Epithelial cell of prostate (primary cell): ENCODE measurements at places on chromosomes 2 and 18.

- DNase-seq, result peak; percentile 31
These were observed 104.7 kb downstream of the VSNL1 start for GRCh38 chr2:17644997-17645720.

GRCh38 chr2:24873619-24874018 is 46.4 kb downstream of the ADCY3 start:
- DNase-seq, result no peak

- no peak for DNase-seq
These were observed 33.8 kb downstream of the KCNS3 start for GRCh38 chr2:17912266-17912691.

DNA sequence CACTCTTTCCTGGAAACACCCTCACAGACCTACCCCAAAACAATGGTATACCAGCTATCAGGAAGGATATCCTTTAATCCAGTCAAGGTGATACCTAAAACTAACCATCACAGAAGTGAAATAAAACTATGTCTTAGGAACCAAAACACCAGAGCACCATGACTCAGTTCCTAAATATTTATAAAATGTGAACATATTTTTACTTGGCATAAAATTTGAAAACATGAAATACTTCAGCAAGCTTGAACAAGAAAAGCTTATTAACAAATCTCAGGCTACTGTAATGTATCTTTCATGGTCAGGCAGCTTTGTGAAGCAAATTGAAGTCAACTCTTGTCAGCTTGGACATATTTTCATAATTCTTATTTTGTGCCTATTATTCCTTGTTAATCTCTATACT is 440.8 kb upstream of the CDH20 start:
- DNase-seq, result no peak

- no peak for DNase-seq
These were observed 42.7 kb downstream of the UBE2F start for GRCh38 chr2:238009563-238009962.

DNA sequence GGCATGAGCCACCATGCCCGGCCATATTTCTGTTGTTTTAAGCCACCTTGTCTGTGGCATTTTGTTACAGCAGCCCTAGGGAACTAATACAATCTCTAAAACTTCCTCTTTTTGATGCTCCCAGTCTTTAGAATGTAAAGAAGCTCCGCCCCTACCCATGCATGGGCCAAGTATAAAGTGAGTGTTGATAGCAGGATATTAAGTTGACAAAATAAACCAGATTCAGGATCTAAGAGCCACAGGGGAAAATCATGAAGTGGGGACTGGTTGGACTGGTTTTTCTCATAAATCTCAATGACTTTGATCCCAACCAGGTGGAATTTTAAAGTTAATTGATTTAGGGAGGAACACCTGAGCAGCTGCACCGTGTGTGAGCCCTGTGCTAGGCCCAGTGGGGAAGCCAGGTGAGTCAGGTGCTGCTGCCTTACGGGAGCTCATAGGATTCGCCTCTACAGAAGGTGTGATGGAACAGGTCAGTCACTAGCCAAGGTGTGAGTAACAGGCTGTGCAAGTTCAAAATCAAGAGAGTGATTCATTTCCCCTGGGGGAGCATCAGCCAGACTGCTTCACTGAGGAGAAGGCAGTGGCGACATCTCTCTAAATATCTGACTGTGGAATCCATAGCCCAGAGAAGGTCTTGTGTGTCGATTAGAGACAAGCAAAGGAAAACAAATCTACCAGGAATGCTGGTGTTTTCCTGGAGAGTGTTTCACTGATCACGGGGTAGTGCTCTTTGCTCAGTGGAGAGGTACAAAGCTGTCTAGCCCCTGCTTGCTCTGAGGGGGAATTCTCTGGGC is 63.0 kb upstream of the MSH2 start:
- peak; percentile 94 for DNase-seq

GRCh38 chr2:226712941-226713340 is 86.7 kb downstream of the IRS1 start:
- DNase-seq, result no peak

DNA sequence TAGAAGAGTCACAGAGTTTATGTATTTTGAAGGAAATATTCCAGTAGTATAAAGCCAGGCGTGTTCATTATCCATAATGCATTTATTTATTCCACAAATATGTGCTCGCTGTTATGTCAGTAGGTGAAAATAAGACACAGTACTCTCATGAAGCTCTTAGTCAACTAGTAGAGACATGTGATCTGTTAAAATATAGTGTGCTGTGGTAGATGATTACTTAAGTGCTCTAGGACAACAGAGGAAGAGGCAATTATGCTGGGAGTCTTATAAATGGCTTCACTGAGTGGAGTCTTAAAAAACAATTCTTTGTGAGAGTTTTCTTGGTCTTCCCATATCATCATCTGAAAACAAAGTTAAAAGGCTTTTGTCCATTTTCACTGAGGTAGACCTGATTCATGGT is 457.3 kb downstream of the XIRP2 start:
- no peak for DNase-seq

- no peak for DNase-seq
These were observed 16.8 kb upstream of the NEUROD1 start for GRCh38 chr2:181697126-181697525.

- DNase-seq, result no peak
These were observed 25.5 kb downstream of the DPYSL5 start for GRCh38 chr2:26873286-26873983.

GRCh38 chr18:76515576-76515975 is 20.5 kb upstream of the ZNF516 start:
- no peak for DNase-seq

- DNase-seq, result no peak
These were observed 26.8 kb downstream of the GLI2 start for GRCh38 chr2:120762341-120763061.

DNA sequence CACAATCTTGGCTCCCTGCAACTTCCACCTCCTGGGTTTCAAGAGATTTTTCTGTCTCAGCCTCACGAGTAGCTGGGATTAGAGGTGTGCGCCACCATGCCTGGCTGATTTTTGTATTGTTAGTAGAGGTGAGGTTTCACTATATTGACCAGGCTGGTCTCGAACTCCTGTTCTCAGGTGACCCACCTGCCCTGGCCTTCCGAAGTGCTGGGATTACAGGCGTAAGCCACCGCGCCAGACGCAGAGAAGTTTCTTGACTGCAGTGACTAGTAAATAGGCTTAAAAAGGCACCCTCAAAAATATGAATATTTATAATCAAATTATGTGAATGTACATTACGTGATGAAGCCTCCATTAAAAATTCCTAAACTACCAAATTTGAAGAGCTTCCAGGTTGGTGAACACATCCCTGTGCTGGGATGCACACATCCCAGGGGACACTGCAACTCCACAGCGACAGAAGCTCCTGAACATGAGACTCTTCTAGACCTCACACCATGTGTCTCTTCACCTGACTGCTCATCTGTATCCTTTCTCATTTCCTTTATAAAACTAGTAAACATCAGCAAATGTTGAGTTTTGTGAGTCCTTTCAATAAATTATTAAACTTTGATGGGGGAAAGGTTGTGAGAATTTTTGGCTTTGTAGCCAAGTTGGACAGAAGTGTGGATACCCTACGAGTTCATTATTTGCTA is 203.3 kb upstream of the SPOPL start:
- no peak for DNase-seq

DNA sequence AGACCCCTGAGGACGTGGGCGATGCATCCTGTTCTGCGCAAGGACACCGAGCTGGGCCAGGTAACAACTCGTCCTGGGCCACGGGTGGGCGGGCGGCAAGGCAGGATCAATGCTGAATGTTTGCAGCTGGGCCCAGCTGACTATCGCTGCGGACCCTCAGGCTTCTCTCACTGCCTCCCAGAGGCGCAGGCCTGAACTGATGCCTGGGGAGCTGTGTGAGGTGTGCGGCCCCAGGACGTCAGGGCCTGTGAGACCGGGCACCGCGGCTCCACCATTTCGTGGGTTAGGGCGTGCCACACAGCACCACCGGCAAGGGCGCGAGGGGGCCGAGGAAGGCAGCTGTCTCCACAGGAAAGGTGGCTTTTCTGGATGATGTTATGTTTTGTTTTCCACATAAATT is 307.4 kb downstream of the NDUFA10 start:
- no peak for DNase-seq

DNA sequence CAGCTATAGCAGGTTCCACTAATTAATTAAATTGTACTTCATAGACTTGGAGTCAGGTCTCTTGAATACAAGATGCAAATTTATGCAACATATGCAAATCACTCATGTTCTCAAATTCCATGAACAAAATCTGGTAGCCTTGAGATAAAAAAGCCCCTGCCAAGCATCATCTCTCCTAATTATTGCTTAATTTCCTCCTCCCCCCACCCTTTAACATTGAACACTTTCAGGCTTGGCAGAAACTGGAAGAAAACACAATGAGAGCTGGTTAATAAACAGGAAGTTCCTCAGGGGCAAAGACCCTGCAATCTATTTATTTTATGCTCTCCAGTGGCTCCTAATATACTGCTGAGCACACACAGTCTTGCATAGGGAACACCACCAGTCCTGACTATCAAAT is 35.6 kb upstream of the ACVR1 start:
- no peak for DNase-seq

- DNase-seq, result no peak
These were observed 522.2 kb downstream of the PIK3C3 start for GRCh38 chr18:42477267-42477666.

DNA sequence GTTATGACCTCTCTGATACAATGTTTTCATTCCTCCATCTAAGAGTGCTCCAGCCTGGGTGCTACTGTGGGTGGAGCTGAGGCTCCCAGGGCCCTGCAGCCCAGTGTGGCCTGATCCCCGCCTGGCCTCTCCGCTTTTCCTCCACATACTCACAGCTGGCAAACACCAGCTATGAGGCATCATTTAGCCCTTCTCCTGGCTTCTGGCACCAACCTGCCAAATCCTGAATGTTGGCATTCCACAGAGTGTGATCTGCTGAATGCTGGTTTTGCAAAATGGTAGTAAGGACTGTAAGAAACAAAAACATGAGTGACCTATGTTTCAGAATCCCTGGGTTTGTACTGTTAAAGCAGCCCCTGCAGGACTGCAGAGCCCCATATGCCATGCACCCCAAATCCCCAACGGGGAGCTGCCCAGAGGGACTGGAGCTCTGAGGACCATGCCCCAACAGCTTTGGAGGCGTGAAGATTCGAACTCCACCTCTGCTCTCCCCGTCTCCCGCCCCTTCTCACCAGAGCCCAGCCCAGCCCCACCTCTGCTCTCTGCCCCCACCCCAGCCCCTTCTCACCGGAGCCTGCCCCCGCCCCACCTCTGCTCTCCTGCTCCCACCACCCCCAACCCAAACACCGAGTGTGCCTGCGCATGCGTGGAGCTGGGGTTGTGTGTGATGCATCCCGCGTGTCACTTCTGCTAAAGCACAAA is 4.2 kb downstream of the SLC66A2 start:
- DNase-seq, result peak; percentile 60

DNA sequence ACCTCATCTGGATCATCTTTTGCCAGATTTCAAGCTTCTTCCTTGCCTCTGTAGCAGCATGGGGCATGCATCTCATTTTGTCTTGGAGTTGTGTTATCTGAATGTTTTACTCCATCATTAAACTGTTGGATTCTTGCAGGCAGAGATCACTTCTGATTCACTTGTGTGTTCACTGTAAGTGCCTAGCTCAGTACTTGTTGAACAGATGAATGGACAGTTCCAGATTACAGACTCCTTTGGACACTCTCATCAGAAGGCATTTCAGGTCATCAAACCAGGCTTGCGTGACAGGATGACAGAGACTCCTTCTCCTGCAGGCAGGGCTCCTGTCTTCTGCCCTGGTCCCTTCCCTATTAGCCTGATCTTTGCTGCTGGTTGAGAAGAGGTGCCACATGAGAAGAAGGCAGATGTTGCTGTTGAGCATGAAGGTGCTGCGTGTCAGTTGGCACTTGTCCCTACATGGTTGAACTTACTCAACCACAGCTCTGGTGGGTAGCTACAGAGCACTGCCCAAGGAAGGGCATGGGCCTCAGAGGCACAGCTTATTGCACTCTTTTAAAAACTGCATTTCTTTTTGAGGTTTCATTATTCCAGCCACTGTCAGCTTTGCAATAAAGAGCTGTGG is 58.9 kb downstream of the INPP4A start:
- no peak for DNase-seq

DNA sequence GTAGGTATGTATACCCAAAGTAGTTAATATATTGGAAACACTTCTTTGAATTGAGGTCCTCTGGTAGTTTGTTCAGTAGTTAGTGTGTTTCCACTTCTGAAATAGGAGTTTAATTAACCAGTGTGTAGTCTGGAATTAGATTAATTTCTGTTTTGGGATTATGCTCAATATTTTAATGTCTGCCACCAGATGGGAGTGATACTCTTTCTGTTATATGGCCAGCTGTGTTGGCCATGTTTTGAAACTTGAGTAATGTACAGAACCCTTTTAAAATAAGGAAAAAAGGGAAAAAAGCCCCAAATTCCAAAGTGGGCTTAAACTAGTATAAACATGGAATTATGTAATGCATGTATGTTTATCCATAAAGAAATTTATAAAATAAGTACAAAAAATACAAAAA is 147.7 kb downstream of the CTNNA2 start:
- DNase-seq, result no peak
